Activated naive CD4-positive, alpha-beta T cell (primary cell): ENCODE measurements at places on chromosomes 1 and 21.

DNA sequence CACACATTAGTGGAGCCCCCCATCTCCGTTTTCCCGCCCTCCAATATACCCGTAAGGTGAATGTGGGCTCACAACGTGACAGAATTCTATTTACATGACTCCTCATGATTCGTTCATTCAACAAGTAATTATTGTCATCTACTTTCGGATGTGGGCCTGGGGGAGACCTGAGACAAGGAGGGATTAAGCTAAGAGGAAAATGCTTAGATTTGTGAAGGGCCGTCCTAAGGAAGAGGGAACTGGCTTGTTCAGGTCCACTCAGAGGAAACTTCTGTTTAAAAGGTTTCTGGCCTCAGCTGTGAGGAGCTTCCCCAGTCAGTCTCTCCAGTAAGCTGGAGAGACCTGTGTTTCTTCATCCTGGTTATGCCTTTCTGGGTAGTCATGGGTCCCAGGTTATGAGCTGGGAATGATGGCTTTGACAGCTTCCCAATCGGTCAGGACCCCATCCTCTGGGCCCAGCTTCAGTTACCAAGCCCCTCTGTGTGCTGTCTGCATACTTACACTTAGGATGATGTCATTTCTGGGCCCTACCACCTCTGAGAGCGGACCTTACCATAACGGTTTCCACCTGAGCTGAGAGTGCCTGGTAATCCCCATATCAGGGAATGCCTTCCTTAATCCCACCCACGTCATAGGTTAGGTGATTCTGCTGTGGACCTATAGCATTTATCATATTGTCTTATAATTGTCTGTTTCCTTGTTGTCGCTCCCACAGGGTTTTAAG, 687 bp upstream of the ERI3 start:
- DNase-seq, result no peak

- no peak for DNase-seq
These were observed 1331.2 kb upstream of the B3GALT2 start for GRCh38 chr1:194517567-194517966.

GRCh38 chr1:89949991-89950624, 44.8 kb upstream of the ZNF326 start:
- DNase-seq, result no peak

DNA sequence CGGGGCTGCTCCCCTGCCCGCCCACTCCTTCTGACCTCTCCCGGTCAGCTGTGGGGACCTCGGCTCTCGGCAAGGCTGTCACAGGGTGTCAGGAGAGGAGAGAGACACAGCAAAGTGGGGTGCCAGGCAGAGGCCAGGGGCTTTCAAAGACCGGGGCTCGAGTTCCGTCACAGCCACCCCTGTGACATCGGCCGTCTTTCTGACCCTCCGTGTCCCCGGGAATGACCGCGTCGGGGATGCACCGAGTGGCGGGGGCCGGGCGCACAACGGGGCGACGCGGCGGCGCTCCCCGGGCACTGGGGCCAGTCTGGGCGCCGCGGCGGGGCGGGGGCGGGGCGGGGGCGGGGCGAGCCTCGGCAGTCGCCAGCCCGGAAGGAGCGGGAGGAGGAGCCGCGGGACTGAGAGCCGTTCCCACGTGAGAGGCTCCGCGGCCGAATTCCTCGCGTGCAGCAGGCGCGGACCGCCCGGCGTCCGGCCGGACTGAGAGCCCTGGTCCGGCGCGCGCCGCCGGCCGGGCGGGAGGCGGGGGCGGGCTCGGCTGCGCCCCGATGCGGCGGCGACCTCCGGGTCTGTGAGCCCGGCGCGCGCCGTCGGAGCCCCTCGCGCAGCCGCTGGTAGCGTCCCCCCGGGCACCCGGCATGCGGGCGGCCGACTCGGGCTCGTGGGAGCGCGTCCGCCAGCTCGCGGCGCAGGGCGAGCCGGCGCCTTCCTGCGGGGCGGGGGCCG, 229.7 kb upstream of the TMEM51 start:
- no peak for DNase-seq

DNA sequence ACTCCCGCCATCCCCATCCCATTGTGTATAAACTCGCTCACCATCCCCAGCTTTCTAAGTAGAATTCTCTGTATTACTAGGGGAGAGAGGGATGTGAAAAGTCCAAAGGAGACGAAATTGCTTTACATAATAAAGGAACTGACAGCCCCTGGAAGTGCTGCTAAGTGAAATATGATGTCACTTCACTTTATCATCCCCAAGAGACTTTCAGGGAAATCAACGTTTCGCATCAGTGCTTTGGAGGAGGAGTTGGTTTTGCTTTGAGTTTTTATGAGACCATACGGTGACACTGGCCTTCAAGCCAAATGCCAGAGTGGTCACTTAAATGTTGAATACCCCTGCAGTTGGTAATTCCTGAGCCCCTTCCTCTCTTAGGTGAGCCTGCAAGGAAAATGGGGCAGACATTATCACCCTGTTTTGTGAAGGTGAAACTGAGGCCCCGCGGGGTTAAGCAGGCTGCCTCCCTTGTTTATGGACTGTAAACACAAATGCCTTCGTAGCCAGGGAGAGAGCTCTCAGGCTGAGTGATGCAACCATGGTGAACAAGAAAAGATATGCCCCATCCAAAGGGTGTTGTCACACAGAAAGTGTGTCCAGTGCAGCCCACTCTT, 58.4 kb upstream of the KAZN start:
- no peak for DNase-seq

DNA sequence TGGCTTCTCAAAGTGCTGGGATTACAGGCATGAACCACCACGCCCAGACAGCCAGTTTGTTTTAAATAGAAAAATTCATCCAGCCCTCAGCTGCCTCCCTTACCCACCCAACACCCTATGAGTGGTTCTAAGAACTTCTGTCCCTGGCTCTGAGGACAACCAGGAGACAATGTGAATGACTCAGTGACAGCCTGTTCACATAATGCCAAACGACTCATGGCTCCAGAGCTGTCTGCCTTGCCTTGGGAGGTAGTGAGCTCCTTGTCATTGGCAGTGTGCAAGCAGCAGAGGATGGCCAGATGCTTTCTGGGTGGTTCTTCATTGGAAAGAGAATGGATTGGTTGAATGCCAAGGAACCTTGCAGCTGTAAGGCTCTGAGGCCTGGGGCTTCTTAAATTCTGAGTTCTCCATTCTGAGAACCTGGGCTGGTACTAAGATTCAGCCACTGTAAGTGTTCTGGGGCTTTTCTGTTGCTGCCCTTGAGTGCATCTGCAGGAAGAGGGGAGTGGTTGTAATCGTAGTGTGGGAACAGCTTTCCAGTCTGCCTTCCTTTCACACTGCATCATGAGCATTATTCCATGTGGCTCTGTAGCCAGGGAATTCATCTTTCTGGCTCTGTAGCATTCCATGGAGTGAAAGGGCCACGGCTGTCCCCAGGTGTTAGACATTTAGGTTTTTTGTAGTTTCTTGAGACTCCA, 5.8 kb downstream of the SERINC2 start:
- DNase-seq, result no peak

DNA sequence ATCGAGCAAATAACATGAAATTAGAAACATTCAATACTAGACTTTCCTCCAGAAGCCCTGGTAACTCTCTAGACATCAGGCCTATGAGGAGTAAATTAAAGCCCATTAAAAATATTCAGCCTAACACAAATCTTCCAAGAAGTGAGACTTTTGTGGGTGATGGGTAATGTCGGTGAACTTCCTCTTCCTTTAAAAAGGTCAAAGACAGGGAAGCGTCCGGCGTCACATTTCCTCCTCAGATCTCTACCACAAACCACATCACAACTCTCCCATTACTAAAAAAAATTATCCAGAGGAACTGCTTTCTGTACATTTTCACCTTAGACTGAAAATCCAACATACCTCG, 1.4 kb downstream of the EIF4G3 start:
- DNase-seq, result no peak

- DNase-seq, result no peak
These were observed 36.4 kb downstream of the TTC39A start for GRCh38 chr1:51293898-51294515.

- DNase-seq, result no peak
These were observed 1.3 kb downstream of the EFCAB14 start for GRCh38 chr1:46717654-46718053.

DNA sequence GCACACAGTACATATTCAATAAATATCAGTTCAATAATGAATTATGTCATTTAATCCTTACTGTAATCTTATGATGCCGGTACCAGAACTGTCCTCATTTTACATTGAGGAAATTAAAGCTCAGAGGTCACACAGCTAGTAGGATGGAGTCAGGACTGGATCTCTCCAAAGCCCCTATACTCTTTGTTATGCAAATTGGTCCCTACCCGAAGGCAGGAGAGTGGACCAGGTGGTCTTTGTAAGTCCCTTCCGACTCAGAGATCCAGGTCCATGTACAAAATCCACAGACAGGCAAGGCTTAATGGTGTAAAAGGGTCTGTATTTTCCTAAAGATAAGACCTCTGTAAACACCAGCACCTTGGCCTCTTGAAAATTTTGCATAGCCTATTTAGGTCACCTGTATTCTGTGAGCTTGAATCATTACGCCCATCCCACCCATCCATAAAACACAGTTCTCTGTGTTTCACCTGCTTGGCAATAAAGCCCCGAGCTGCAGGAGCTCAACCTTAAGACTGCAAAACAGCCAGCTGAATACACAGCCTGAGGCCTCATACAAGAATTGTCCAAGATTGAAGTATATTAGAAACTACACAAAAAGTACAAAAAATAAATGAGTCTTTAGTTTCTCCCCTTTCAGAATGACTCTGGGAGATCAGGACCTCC, 41.7 kb downstream of the PLXNA2 start:
- no peak for DNase-seq

- DNase-seq, result no peak
These were observed 158.4 kb upstream of the CD34 start for GRCh38 chr1:208069317-208069716.

- no peak for DNase-seq
These were observed 104.9 kb upstream of the PTGFR start for GRCh38 chr1:78385744-78386462.

- no peak for DNase-seq
These were observed at the start of gene NAV1 for GRCh38 chr1:201538612-201539551. Gene NAV1, plus strand, starts transcription at chr1:201539127. Its CDS starts 83,758 bp downstream, at chr1:201622885.
